ENCODE measurements at places on chromosomes 1 and 21.

GRCh38 chr1:59477867-59478266, 181.0 kb downstream of the FGGY start:
- DNase-seq, result no peak

- no peak for DNase-seq
Measured at GRCh38 chr1:85339089-85339488, 62.7 kb upstream of the BCL10 start.

DNA sequence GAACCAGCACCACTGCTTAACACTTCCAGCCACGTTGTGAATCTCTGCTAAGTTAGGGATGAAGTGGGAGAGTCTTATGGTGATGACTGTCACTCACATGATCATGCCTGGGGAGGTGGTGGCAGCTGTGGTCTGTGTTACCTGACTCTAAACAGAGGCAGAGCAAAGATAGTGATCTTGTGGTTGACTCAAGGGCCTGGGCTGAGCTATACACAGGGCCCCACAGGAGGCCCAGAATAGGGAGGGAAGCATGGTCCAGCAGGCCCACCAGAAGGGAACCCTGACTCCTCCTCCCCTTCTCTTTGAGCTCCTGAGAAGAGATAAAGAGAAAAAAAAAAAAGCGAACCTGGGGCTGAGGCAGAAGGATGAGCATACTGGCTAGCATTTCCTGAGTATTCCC, 55.0 kb downstream of the PLXNA2 start:
- DNase-seq, result no peak

GRCh38 chr1:65948609-65949229, 156.0 kb downstream of the PDE4B start:
- no peak for DNase-seq

- DNase-seq, result no peak
Measured at GRCh38 chr1:114558544-114558943, 22.9 kb downstream of the BCAS2 start.

DNA sequence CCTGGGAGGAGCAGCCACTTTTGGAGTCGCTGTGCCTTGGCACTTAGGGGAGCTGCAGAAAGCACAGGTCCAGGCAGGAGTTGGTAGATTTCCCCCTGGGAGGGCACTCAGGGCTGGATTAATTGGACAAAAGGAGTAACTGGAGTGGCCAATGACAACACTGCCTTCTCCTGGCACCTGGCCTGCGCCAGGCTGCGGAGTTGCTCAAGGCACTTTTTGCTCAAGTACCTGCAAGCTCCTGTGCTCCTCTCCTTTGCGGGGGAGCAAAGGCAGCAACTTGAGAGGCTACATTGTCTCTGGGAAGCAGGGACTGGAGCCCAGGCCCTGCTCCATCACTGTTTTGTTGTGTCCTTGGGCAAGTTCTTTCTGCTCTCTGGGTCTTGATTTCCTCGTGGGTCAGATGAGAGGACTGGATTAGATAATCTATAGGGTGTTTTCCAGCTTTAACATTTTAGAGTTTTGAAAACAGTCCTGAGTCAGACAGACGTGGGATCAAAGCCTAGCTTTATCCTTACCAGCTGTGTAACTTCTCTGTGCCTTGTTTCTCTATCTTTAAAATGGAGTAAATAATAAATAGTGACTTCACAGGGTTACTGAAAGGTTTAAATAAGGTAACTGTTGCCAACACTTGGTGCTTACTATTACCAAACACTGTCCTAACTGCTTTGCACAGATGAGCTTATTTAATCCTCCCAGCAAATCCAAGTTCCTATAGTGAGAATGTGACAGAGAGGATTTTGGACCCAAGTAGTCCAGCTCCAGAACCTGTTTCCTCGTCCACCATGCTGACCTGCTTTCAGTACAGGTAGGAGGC, 18.0 kb upstream of the GRHL3 start:
- DNase-seq, result no peak

GRCh38 chr1:100699744-100700143, 19.8 kb upstream of the VCAM1 start:
- DNase-seq, result no peak

DNA sequence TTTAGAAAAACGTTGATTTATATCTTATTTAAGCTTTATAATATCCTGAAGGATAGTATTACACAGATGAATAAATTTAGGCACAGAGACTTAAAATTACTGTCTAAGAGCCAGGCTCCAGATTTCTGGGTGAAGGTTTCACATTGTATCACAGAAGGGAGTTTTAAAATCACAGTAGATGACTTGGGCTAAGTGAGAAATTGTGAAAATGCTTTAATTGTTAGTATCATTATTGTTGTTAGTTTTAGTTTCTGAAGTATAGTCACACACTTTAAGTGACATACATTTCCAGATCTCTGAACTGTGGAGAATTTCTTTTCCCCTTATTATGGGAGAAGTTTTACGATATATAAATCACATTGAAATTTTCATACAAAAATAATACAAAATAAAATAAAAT, 83.5 kb downstream of the NDUFS5 start:
- DNase-seq, result no peak

DNA sequence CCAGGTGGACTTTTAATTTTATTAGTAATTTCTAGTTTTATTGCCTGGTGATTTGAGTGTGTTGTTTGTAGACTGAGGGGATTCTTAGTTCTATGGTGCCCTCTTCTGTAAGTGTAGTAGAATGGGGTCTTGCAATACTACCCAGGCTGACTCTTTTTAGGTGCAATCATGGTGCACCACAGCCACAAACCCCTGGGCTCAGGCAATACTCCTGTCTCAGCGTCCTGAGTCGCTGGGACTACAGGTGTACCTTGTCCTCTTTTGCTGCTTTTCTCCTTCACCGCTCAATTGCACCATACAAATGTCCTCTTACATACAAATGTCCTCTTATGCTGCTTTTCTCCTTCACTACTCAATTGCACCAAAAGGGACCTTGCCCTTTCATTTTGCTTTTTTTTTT, 43.1 kb downstream of the SCP2 start:
- no peak for DNase-seq

DNA sequence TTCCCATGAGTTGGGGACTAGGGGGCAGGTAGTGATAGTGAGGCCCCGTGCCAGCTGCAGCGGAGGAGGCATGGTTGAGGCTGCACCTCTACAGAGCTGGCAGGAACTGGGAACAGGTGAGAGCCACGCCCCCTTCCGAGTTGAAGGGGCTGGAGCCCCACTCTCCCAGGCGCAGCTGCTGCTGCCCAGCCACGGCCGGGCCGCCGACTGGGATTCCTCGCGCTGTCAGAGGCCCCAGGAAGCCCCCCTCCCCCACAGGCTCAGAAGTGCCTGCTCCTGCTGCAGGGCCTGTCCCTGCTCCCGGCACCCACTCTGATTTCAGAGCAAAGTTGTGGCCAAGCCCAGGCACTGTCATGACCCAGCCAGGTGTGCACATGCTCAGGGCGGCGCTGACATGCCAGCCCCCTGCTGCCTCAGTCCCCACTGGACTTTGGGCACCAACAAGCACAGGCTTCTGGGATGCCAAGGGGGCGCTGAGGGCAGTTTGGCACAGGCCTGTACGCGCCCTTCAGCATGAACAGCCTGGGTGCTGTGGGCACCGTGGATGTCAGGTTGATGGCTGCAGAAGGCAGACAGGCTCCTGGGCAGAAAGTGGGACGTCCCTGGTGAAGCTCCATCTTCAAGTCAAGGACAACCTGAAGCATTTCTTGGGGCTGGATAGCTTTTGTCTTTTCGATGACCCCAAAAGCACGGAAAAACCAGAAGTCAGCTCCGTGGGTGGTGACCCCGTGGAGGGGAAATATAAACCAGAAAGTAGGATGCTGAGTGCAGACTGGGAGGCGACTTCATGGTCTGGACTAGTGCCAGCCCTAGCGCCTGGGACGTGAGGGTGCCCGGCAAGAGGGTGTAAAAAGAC, 121.5 kb downstream of the SIM2 start:
- DNase-seq, result no peak

All from putamen (tissue), 1 donor.